Sigmoid colon (tissue), 7 donors: ENCODE measurements at places on chromosomes 1 and 21. TPM values are rescaled to one million over a fixed set of nuclear protein-coding genes. Genes with fewer than 3 reads are reported as not detected.

Gene RWDD3
- total RNA-seq, result 17.1 TPM

Gene SLC2A5
- total RNA-seq, result 9.1 TPM

Gene DSTYK
- total RNA-seq, result 9.1 TPM

Gene UMODL1
- total RNA-seq, result not detected

Gene KCNN3
- total RNA-seq, result 27.7 TPM

Gene TPTE
- not detected for total RNA-seq

DNA sequence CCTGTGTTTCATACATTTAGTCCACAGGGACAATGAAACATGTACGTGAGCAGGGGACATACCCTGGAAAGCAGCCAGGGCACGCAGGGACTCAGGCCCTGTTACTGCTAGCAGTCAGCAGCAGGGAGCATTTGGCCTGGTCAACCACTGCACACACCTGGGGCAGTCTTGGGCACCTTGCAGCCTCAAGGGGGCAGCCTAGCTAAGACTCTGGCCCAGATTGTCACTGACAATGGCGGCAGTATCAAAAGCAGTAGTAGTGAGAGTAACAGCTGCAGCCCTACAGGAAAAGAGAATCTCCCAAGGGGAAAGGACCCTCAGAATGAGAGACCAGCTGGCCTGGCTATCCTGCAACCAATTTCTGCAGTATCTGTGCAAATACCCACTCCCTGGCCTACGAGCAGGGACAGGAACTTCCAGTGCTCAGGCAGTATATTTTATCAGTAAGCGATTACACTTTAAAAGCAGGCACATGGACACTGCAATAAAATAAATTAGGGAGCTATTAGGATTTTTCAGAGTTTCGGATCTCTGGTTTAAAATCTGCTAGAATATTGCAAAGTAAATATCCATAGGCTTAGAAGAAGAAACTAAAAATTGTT, 475.6 kb downstream of the LTN1 start:
- peak; percentile 71 for DNase-seq

DNA sequence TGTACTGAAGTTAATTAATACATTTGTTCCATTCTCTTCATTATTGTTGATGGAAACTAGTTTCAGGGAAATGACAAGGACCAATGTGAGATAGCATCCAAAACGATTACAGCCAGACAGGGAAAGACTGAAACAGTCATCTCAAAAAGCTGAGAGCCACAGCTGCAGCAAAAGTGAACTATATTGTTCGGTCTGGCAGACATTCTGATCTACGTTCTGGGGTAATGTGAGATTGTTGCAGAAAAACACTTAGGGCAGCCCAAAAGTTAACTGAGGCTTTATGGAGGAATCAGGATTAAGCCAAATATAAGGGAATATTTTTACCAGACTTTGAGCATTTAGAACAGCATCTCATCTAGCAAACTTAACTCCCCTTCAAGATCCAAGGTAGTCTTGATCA, 112.9 kb downstream of the LRRC40 start:
- no peak for DNase-seq

DNA sequence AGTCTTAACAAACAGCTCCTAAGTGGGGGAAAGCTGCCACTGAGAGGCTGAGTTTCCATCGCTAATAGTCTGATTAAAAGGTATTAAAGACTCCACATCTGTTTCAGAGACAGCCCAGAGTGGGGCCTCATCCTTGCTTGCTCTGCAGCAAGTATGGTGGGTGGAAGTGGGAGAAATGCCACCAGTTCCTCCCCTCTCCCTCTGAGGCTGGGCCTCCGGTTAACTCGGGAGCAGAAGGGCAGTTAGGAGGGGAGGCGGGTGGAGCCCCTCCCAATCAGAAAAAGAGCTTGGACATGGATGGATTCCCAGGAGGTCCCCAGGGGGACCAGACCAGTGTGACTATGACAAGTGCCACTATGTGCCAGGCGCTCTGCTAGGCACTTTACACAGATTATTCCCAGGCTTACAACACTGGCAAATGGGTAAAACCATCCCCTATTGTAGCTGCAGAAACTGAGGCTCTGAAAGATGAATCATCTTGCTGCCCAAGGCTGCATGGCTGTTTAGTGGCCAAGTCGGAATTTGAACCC, 11.4 kb upstream of the ASCL5 start:
- no peak for DNase-seq

DNA sequence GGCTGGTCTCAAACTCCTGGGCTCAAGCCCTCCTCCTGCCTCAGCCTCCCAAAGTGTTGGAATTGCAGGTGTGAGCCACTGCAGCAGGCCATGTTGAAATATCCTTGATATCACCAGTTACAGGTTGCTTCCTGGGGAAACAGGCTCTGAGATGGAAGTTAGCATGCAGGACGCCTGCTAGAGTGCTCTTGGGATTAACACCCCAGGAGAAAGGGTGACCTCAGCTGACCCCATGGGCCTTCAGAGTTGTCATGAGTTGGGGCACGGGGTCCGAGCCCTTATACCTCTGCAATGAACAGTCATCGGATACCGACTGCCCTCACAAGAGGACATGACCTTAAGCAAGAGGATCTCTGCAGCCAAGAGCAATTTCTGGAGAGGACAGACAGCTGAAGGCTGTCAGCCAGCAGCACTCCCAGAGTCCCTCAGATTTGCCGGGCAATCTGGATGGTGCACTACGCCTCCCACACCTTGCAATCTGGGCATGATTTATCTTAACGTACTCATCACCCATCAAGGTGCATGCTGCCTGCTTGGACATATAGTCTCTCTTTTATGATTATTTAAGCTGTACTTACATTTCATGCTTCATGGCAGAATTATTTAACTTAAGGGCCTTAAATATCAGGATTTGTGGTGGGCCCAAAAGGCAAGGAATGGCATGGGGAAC, 134.6 kb downstream of the ADSS2 start:
- no peak for DNase-seq

GRCh38 chr1:153617663-153618062, 1.5 kb upstream of the S100A14 start:
- DNase-seq, result peak; percentile 90

DNA sequence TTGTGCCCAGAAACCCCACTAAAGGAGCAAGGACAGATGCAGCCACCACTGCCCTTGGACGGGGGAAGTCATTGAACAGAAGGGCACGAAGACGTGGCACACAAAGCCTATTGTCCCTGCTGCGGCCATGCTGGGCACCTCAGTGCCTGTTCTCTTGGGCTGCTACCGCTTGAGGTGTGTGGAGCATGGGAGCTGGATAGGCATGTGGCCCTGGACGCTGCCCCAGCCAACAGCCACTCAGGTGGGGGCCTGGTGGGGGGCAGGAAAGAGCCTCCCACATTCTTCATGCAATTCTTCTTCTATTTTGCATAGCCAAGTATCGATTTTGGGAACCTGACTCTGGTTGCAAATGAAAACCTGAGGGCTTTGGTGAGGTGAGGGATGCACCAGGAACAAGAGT, 337.2 kb downstream of the RPS6KC1 start:
- DNase-seq, result no peak

GRCh38 chr1:82598337-82598736, 797.6 kb downstream of the ADGRL2 start:
- no peak for DNase-seq

DNA sequence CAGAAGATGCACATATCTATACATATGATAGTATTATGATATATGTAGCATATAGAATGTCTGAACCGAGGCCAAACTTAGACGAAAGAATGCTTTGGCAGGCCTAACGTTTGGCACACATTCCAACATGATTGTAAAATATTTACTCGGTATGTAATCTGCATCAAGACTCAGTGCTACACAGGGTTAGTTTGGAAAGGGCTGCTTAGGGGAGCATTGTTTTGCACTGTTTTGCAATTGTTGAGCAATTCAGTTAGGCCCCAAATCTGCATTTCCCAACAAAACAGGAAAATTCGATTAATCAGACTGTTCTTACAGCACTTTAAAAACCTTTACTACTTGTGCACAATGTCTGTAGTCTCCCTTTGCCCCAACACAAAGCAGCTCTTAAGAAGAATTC, 216.0 kb upstream of the NEGR1 start:
- no peak for DNase-seq

GRCh38 chr1:227666286-227666685, 68.8 kb downstream of the JMJD4 start:
- no peak for DNase-seq

DNA sequence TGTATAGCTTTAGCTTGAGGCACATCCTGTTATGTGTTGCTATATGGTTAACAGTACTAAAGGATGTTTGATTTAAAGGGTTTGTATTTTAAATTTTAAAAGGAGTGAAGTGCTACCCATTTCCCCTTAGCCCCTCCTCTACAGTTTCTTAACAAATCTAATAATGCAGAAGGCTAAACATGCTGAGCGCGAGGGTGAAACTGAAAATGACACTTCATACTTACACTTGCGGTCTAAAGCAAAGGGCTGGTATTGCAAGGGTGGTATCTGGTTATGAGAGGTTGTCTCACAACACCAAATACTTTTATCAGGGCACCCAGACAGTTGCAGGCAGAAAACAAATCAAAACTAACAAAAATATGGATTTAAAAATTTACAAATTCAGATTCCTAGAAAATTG, 172.3 kb downstream of the SIPA1L2 start:
- DNase-seq, result no peak

DNA sequence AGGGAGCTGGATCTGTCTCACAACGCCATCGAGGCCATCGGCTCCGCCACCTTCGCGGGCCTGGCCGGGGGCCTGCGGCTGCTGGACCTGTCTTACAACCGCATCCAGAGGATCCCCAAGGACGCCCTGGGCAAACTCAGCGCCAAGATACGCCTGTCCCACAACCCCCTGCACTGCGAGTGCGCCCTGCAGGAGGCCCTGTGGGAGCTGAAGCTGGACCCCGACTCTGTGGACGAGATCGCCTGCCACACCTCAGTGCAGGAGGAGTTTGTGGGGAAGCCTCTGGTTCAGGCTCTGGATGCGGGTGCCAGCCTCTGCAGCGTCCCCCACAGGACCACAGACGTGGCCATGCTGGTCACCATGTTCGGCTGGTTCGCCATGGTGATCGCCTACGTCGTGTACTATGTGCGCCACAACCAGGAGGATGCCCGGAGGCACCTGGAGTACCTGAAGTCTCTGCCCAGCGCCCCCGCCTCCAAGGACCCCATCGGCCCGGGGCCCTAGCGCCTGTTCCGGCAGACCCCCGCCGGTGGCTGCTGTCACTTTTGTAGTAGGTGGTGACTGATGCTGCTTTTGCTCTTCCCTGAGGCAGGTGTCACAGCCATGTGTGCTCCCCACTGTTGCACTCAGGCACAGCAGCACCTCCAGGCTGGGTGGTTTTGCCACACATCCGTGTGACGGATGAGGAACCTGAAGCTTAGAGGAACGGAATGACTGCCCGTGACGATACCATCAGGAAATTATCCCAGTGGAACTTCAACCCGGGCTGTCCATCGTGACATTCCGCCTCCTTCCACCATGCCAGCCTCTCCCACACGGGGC, 1.8 kb downstream of the LRRC3 start:
- peak; percentile 63 for DNase-seq

DNA sequence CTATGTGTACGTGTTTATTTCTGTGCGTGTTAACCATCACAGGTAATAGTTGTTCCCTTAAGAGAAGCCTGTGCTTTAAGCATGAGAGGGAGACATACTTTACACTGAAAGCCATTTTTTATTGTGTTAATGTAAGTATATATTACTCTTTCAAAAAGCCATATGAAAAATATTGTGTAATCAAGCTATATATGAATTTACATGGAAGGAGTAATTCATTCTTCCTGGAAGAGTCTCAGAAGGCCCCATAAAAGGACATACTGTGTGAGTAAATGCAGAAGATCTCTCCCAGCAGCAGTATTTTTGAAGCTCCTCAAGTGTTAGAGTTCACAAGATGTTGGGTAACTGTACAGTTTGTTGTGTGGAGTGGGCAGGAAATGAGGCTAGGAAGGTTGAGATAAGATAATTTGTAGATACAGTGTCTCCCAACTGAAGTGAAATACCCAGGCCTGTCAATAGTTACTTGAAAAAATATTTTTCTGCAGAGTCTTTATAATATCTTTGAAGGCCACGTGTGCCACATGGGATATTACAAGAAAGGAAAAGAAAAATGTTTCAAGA, 138.3 kb downstream of the PTGER3 start:
- DNase-seq, result no peak

GRCh38 chr1:203450479-203451149, 25.0 kb upstream of the PRELP start:
- DNase-seq, result no peak

DNA sequence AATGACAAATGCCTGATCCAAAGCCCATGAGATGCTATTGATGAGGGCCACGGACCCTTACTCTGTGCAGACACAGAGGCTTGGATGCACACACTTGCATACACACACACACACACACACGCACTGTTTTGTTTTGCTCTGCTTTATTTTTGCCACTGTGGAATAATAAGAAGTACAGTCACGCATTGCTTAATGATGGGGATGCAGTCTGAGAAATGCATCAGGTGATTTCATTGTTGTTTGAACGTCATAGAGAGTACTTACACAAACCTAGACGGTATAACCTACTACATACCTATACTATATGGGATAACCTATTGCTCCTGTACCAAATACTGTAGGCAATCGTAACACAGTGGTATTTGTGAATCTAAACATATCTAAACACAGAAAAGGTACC, 104.4 kb downstream of the RHOU start:
- no peak for DNase-seq

DNA sequence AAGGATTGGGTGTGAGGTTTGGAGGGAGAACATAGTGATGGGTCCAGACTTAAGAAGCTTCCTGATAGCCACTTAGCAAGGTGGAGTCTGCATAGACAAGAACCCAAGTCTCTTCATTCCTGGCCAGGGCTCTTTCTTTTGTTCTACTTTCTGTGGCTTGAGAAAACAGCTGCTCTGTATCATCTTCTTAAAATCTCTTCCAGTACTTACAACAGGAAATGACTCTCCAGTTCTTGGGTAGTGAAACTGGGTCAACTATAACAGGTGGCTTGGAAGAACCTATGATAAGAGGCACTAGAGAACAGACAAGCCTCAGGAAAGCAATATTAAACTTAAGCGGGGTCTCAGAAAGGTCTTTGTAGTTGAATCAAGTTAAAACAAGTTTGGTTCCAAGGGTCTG, 148.1 kb upstream of the USP24 start:
- no peak for DNase-seq

DNA sequence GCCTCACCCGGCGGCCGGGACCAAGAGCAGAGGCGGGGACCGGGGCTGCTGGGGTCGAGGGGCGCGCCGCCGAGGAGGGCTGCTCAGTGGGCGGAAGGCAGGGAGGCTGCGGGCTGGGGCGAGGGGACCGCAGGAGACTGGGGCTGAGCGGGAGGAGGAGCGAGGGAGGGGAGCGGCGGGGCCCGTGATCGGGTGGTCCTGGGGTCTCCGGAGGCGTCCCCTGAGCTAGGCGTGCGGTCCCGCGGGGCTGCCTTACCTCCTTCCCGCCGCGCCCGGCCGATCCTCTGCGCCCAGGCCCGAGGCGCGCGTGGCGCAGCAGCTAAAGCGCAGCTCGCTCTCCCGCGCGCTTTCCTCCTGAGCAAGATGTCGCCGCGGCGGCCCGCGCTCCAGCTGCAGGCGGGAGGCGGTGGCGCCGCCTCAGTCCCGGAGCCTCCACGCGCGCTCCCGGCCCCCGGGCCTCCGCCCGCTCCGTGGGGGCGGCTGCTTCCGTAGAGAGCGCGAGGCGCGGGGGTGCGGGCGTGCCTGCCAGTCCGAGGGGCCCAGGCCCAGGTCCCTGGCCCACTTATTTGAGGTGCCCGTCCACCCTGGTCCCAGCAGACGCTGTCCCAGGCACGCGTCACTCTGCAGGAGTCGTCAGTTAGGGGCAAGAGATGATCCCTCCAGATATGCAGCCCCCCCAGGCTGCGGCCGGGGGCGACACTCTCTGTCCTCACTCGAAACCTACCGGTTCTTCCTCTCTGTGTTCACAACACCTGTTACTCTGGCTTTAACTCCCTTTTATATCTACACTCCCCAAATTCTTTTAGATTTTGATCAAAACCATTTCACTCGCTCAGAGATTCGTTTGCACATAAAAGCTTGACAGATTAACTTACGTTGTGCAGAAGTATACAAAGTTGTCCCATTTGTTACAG, at the start of gene CCSAP:
TSS of gene CCSAP (minus strand) at position 392 of the 914 bp plus-strand sequence. CDS start 582 bp downstream, outside the sequence.
- peak; percentile 69 for DNase-seq
